Gastrocnemius medialis (tissue), 4 donors: ENCODE measurements at places on chromosomes 5 and 9. TPM values are rescaled to one million over a fixed set of nuclear protein-coding genes. Genes with fewer than 3 reads are reported as not detected.

DNA sequence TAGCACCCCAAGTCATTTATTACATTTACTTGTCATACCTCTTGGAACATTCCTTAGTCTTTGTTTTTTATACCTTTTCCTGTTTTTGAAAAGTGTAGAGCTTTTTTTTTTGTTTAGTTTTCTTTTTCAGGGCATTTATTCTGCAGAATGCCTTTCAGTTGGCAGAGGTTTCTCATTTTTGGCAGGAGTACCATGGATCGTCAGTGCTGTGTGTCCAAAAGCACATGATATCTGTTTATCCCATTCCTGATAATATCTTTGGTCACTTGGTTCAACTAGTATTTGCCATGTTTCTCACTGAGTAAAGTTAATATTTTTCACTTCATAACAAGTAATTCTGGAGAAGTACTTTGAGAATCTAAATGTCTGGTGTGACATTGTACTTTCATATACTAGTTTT, 10.7 kb downstream of the OGN start:
- no peaks in the 10 kb centered on the region for H3K36me3 ChIP-seq
- H3K4me1 ChIP-seq, result peaks cover 11% of the 10 kb centered on the region

MYMK gene
- not detected for total RNA-seq

GRCh38 chr5:89313804-89314588, 431.0 kb upstream of the MEF2C start:
- no peak for DNase-seq
- H3K4me3 ChIP-seq, result no peak overlapping the region
- H3K27ac ChIP-seq, result no peak overlapping the region
- peaks cover 18% of the 10 kb centered on the region for H3K4me1 ChIP-seq
- no peaks in the 10 kb centered on the region for H3K36me3 ChIP-seq

DNA sequence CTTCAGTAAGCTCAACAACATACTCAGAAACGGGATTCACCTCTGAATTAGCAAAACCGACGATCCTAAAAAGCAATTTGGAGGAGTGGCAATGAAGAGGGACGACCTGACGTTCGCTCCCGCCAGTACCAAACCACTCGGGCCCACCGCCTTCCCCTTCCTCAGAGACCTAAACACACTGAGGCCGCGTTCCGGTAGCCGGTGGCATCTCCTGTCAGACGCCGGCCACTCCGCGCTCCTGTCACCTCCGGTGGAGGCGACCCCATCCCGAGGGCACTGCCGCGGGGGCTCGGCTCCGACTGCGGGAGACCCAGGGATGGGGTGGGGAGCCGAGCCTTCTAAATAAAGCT, 617 bp downstream of the PPP6C start:
- peak; percentile 38 for DNase-seq
- peak overlapping the region; percentile 97 for H3K4me3 ChIP-seq
- peak overlapping the region; percentile 98 for H3K27ac ChIP-seq
- peaks cover 50% of the 10 kb centered on the region for H3K4me1 ChIP-seq
- no peaks in the 10 kb centered on the region for H3K27me3 ChIP-seq
